ENCODE measurements at places on chromosomes 5 and 9.

DNA sequence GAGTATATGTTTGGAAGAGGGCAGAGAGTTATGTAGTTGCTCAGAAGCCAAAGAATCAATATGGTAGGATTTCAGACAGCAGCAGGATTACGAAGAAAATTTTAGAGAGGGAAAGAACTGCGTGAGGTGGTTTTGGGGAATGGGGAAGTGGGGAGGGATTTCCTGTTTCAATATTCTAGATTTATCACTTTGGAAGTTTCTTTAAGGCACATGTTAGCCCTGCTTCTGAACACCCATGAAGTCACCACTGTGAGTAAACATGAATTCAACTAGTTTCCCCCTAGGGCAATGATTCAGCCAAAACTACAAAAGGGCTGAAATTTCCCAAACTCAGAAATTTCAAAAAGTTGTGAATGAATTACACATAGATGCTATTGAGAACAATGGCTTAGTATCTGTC, 132.2 kb downstream of the EBF1 start:
- H3K4me1 ChIP-seq: no peaks in the 10 kb centered on the region
- H3K4me3 ChIP-seq: no peak overlapping the region
- no peak for DNase-seq
- H3K36me3 ChIP-seq: no peaks in the 10 kb centered on the region
- H3K27ac ChIP-seq: no peak overlapping the region

GRCh38 chr9:34496149-34496712, 26.6 kb downstream of the ENHO start:
- no peak overlapping the region for H3K4me3 ChIP-seq
- H3K4me1 ChIP-seq: peaks cover 2% of the 10 kb centered on the region
- no peak overlapping the region for H3K27ac ChIP-seq
- DNase-seq: no peak
- peaks cover 2% of the 10 kb centered on the region for H3K27me3 ChIP-seq
- no peaks in the 10 kb centered on the region for H3K36me3 ChIP-seq

DNA sequence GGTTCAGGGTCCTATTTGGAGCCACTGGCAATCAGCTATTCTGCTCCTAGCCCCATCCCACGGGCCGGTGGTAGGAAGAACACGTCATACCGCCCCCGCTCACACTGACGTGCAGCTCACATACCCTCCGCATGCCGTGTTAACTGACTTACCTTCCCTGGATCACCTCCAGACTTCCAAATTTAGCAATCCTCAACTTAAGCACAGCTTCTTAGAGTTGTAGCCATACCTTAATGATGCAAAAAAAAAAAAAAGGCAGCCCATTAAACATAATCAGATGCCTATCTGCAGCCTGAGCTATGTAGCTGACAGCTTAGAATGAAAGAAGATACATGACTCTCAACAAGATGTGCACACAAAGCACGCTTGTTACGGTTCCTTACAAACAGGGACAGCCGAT, 93.0 kb downstream of the IRX2 start:
- H3K4me1 ChIP-seq: no peaks in the 10 kb centered on the region
- no peaks in the 10 kb centered on the region for H3K36me3 ChIP-seq
- H3K27ac ChIP-seq: no peak overlapping the region
- H3K27me3 ChIP-seq: no peaks in the 10 kb centered on the region

- H3K4me3 ChIP-seq: no peak overlapping the region
- DNase-seq: no peak
- peaks cover 13% of the 10 kb centered on the region for H3K27me3 ChIP-seq
- H3K36me3 ChIP-seq: no peaks in the 10 kb centered on the region
- peaks cover 62% of the 10 kb centered on the region for H3K4me1 ChIP-seq
Measured at GRCh38 chr9:126519660-126520420, 93.9 kb upstream of the LMX1B start.

- H3K4me3 ChIP-seq: no peak overlapping the region
- DNase-seq: no peak
- H3K27ac ChIP-seq: no peak overlapping the region
- no peaks in the 10 kb centered on the region for H3K27me3 ChIP-seq
- H3K4me1 ChIP-seq: no peaks in the 10 kb centered on the region
Measured at GRCh38 chr9:100277166-100277979, 75.4 kb downstream of the TEX10 start.

GRCh38 chr9:136829981-136830885, 12.0 kb upstream of the AJM1 start:
- no peak overlapping the region for H3K4me3 ChIP-seq
- no peaks in the 10 kb centered on the region for H3K4me1 ChIP-seq
- no peak for DNase-seq
- no peaks in the 10 kb centered on the region for H3K27me3 ChIP-seq
- no peak overlapping the region for H3K27ac ChIP-seq

DNA sequence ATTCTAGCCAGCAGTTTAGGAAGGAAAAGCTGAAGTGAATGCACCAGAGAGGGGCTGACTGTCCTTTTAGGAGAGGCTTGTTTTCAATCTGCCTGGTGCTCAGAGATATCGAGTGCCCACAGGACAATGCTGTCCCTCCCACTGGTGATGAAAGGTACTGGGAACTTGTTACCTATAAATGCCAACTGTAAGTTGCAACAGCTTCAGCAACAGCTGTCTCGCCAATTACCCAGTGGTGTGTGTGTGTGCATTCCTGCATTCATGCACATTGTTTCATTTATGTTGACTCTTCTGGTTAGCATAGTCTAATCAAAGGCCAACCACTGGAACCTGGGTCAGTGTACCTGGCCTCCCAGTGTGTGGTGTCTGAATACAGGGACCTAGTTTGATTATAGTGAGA, 161.1 kb downstream of the CSNK1G3 start:
- no peaks in the 10 kb centered on the region for H3K36me3 ChIP-seq
- H3K27me3 ChIP-seq: no peaks in the 10 kb centered on the region
- no peak overlapping the region for H3K4me3 ChIP-seq
- H3K4me1 ChIP-seq: no peaks in the 10 kb centered on the region

DNA sequence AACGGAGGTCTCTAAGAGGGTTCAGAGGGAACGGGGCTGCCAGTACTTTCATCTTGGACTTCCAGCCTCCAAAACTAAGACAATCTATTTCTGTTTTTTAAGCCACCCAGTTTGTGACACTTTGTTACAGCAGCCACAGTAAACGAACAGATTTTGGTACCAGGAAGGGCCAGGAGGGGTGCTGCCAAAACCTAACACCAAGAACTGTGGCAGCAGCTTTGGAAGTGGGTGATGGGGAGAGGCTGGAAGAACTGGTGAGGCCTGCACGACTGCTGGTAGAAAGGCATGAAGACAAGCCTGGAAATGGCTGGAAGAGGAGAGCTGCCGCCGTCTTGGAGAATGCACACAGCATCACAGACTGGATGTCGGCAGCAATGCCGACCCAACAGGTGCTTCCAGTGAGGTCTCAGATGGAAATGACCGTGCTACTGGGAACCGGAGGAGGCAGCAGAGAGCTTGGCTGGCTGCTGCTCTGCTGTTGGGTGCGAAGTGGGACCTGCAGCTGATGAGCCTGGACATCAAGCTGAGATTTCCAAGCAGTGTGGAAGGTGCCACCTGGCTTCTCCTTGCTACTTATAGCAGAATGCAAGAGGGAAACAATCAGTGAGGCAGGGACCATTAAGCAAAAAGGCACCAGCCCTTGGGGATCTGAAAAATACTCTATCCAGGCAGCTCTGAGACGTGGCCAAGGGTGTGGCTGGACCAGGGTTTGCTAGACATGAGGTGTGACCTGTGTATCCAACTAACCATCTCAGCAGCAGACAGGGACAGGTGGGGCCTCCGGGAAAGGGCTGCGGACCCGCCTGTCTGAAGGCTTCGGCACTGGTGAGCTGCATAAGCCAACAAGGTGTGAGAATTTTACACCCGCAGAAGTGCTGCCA, 4.7 kb upstream of the TMEM210 start:
- H3K27me3 ChIP-seq: no peaks in the 10 kb centered on the region
- H3K4me1 ChIP-seq: no peaks in the 10 kb centered on the region

DNA sequence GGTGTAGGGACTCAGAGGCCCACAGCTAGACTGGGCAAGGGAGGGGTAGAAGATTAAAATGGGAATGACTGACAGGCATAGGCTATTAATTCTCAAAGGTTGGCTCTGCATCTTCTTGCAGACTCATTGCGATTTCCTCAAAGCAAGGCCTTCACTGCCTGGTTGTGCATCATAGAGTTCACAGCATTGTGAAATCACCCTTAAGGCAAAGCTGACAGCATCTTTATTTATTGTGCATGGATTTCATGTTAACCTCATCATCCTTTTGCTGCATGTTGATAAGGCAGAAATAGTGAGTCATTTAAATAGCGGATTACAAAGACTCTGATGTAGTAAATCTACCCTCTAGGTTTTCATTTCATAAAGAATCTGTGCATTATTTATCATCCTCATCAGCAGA, 13.6 kb upstream of the PALM2AKAP2 start:
- H3K4me1 ChIP-seq: no peaks in the 10 kb centered on the region
- no peak overlapping the region for H3K4me3 ChIP-seq
- peaks cover 3% of the 10 kb centered on the region for H3K27me3 ChIP-seq
- no peaks in the 10 kb centered on the region for H3K36me3 ChIP-seq
- no peak for DNase-seq

DNA sequence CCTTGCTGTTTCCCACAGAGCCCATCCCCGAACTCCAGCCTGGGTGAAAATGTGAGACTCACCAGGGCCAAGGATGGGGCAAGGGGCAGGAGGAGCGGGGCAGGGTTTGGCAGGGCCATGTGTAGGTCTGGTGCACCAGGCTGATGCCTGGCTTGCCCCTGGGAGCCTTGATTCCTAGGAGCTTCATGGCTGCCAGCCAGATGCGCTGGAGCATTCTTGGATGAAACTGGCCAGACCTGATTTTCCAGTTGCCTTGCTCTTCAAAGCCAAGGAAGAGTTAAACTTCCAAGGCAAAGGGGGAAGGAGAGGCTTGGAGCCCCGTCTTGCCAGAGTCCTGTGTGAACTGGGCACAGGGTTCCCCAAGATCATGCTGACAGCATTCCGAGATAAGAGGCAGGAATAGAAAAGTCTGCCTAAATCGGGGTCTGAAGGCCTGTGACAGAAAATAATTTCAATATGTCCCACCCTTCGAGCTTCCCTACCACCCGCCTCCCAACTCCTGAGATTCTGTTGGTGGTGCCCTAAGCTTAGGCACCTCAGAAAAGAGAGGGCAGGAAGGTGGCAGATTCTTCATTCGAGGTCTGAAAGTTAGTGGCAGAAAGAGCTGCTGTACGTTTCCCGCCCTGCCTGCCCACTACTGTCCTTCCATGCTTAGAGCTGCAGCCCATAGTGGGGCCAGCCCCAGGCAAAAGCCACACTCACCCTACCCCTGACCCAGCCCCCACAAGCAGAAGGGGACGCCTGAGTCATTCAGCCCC, 20.4 kb downstream of the FAT2 start:
- no peak for DNase-seq
- H3K4me3 ChIP-seq: no peak overlapping the region
- H3K27me3 ChIP-seq: no peaks in the 10 kb centered on the region
- H3K4me1 ChIP-seq: no peaks in the 10 kb centered on the region
- no peaks in the 10 kb centered on the region for H3K36me3 ChIP-seq
- no peak overlapping the region for H3K27ac ChIP-seq

Measured in T-cell (primary cell).